Tibial nerve (tissue), 4 donors: ENCODE measurements at places on chromosomes 3 and 15. TPM values are rescaled to one million over a fixed set of nuclear protein-coding genes. Genes with fewer than 3 reads are reported as not detected.

DNA sequence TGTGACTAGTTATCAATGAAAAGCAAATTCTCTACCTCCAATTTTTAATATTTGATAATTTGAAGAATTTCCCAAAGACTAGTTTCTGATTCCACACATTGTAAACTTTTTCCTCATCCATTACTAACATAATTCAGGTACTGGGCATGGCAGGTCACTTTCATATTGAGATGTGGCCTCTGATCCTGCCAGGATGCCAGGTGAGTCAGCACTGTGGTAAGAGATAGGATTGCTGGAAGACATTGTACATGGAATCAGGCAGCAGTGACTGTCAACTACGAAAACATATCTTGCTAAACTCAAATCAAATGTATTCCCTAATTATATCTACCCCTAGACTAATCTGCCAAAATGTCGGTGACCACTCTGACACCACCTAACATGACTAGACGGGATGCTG is 33.2 kb upstream of the POU1F1 start:
- H3K4me1 ChIP-seq: no peaks in the 10 kb centered on the region
- H3K27ac ChIP-seq: no peak overlapping the region
- no peak overlapping the region for H3K4me3 ChIP-seq
- no peaks in the 10 kb centered on the region for H3K27me3 ChIP-seq

DNA sequence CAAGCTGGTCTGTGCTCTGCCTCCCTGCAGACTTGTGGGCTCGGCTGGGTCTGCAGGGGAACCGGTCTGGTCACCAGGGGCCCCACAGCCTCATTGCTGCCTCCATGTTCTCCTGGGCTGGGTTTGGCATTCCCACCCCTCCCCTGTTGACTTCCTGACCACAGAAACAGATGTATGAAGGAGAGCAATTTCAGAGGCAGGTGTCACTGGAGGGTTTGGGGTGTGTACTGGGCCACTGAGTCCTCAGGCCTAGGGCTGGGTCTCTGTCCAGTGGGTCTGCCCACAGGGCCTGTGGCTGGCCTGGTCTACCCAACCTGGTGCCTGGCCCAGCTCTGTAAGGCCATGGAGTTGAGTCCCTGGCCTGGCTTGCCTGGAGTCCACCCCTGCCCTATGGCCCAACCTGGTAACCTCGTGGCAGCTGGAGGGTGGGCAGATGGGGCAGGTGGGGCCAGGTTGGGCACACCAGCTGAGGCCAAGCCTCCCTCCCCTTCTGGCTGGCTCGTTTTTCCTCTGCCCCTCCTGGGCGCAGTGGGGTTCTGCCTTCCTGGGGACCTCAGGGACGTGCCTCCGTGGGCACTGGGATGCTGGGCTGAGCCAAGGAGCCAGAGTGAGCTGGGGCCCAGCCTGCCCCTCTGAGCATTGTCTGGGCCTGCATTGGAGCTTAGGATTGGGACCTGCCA is 20.8 kb downstream of the PLXNA1 start:
- H3K27ac ChIP-seq: no peak overlapping the region
- peaks cover 46% of the 10 kb centered on the region for H3K4me1 ChIP-seq
- H3K27me3 ChIP-seq: no peaks in the 10 kb centered on the region
- no peak for DNase-seq
- no peaks in the 10 kb centered on the region for H3K36me3 ChIP-seq

GRCh38 chr3:81170298-81170697 is 591.1 kb downstream of the GBE1 start:
- H3K4me1 ChIP-seq: no peaks in the 10 kb centered on the region
- H3K27ac ChIP-seq: no peak overlapping the region
- H3K36me3 ChIP-seq: no peaks in the 10 kb centered on the region

- H3K4me1 ChIP-seq: no peaks in the 10 kb centered on the region
- DNase-seq: no peak
- H3K36me3 ChIP-seq: no peaks in the 10 kb centered on the region
Observed at GRCh38 chr3:120163026-120163425, 68.8 kb upstream of the GSK3B start.

DNA sequence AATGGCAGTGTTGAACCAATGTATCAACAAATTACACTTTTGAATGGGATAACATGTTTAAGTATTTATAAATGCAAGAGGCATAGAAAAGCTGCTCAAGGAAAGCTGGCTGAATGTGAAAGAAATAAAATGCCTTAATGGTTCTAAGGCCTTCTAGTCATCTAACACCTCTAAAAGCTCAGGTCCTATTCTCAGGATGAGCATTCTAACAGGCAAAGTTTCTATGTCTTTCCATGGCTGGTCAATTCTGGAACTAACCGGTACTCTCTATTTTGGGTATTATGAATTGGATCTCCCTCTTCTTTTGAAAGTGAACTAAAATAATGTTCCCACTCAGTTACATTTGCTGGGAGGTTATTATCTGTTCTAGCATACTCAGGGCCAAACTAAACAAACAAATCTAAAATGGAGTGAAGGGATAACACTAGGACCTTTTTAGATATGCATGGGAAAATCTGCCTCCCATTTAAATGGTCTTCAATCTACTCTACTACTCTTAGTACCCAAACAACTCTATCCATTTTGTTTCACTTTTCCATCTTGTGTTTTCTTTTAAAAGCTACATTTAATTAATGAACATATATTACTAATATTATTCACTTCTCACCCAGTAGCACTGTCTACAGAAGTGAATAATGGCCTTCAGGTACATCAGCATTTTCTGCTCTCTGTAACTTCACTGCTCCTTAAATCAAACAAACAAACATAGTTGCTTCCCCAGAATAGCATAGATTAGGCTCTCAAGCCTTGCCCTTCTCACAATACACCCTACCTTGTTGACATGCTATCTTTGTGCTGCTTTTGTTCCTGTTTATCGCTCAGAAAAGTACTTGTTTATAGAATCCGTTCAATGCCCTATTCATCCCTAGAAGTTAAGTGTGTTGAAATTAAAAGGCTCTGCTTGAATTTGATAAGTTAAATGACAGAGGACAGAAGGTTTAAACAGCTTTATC is 46.4 kb downstream of the CBLB start:
- H3K4me1 ChIP-seq: peaks cover 8% of the 10 kb centered on the region
- no peak overlapping the region for H3K4me3 ChIP-seq
- DNase-seq: no peak
- H3K36me3 ChIP-seq: no peaks in the 10 kb centered on the region
- H3K27me3 ChIP-seq: no peaks in the 10 kb centered on the region

The LRRN1 gene
- total RNA-seq: 11.7 TPM

DNA sequence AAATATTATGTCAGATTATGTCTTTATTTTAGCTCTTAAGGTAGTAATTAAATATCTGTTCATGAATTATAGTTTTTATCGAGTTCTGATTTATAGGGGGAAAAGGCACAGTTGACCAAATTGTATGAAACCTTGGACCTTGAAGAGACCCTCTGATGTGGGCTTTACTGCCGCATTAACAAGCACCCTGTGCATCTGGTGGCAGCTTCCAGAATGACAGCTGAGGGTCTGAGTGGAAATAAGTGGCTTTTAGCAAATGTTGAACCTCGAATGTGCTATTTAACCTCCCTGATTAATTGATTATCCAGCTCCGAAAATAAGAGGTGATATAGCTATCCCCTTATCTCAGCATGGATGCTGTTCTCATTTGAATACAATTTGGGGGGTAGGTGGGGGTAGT is 87.0 kb downstream of the TMEM108 start:
- no peak overlapping the region for H3K27ac ChIP-seq
- H3K4me3 ChIP-seq: no peak overlapping the region
- no peak for DNase-seq
- no peaks in the 10 kb centered on the region for H3K36me3 ChIP-seq
- H3K27me3 ChIP-seq: no peaks in the 10 kb centered on the region

DNA sequence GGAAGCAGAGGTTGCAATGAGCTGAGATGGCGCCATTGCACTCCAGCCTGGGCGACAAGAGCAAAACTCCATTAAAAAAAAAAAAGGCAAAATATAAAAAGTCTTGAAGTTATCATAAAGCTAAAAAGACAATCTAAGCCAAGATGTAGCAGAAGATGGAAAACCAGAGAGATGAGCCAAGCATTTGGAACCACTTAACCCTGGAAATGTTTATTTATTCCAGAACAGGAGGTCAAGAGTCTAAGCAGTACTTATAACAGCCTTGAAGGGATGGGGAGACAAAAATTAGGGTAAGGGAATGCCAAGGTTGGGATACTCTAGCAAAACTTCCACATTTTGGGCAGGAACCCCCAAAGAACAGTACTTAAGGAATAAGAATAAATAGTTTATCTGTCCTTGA is 30.1 kb downstream of the FAIM start:
- H3K4me3 ChIP-seq: no peak overlapping the region
- H3K36me3 ChIP-seq: no peaks in the 10 kb centered on the region
- no peaks in the 10 kb centered on the region for H3K4me1 ChIP-seq
- no peak overlapping the region for H3K27ac ChIP-seq
- DNase-seq: no peak
- H3K27me3 ChIP-seq: no peaks in the 10 kb centered on the region

The HESX1 gene
- not detected for total RNA-seq

DNA sequence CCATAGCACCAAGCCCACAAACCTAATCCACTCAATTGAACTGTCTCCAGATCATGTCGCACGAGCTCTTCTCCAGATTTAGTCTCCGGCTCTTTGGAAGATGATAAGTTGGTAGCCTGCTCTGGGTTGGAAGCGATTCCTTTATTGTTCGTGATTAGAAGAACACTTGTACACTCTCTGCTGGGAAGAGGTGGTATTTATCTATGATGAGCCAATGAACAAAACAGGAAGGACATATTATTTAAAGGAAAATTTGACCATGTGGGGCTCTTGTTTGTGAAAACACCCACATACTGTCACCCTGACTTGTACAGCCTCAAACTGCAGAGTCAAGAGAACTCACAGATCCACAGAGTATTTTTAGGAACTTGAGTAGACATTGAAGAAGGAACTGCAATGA is 54.4 kb downstream of the MYZAP start:
- DNase-seq: no peak
- no peaks in the 10 kb centered on the region for H3K27me3 ChIP-seq
- no peak overlapping the region for H3K27ac ChIP-seq
- H3K4me3 ChIP-seq: no peak overlapping the region
- no peaks in the 10 kb centered on the region for H3K4me1 ChIP-seq

DNA sequence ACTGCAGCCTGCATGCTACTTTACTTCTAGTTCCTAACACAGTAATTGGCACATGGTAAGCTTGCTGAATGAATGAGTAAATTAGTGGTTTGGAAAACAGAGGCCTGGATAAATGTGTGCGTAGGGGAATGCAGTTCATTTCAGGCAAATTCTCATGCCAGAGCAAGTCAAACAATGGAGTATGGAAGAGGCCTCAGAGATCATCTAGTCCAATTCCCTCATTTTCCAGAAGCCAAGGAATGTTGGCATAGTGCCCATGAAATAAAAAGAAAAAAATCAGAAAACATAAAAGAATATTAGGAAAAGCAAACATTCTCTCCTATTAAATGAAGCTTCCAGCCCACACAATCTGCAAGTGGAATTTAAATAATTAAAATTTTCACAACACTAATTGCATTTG is 92.4 kb downstream of the MB21D2 start:
- H3K27me3 ChIP-seq: no peaks in the 10 kb centered on the region
- no peak overlapping the region for H3K27ac ChIP-seq
- no peak for DNase-seq
- no peaks in the 10 kb centered on the region for H3K4me1 ChIP-seq

GRCh38 chr3:110650741-110651140 is 420.9 kb upstream of the NECTIN3 start:
- no peaks in the 10 kb centered on the region for H3K4me1 ChIP-seq
- no peak overlapping the region for H3K4me3 ChIP-seq
- H3K36me3 ChIP-seq: no peaks in the 10 kb centered on the region
- no peak for DNase-seq
- H3K27ac ChIP-seq: no peak overlapping the region

DNA sequence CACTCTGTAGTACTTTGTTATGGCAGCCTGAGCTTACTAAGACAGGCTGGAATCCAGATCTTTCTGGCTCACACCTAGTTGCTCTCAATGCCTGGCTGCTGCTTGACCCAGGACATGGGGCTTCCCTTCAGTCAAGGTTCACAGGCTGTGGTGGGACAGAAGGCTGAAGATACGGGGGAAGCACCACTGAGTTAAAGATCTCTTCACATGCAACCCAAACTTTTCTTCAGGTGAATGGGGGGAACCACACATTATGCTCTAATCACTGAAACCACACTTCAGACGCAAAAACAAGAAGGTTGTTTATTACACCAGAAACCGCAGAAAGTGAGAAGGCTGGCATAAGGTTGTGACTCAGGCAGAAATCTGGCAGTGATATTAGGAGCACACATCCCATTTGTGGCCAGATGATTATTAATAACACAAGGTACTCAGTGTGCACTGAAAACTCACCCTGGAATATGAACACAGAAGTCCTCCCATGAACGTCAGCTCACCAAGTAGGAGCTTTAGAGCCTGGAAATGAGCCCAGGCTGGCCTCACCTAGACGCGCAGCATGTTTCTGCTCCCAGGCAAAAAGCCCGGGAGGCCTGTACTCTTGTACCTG is 230.5 kb upstream of the CHRNA7 start:
- no peak overlapping the region for H3K4me3 ChIP-seq
- H3K27me3 ChIP-seq: no peaks in the 10 kb centered on the region
- H3K27ac ChIP-seq: no peak overlapping the region
- H3K36me3 ChIP-seq: no peaks in the 10 kb centered on the region

- H3K4me3 ChIP-seq: no peak overlapping the region
- H3K36me3 ChIP-seq: no peaks in the 10 kb centered on the region
- H3K27ac ChIP-seq: peak overlapping the region; percentile 92
- no peak for DNase-seq
- no peaks in the 10 kb centered on the region for H3K27me3 ChIP-seq
- peaks cover 53% of the 10 kb centered on the region for H3K4me1 ChIP-seq
Observed at GRCh38 chr15:90178468-90179435, 22.4 kb upstream of the SEMA4B start.

The CACNA1D gene
- total RNA-seq: 29.5 TPM

- no peak overlapping the region for H3K4me3 ChIP-seq
- no peaks in the 10 kb centered on the region for H3K4me1 ChIP-seq
- no peak for DNase-seq
- H3K36me3 ChIP-seq: peaks cover 85% of the 10 kb centered on the region
- H3K27me3 ChIP-seq: no peaks in the 10 kb centered on the region
- no peak overlapping the region for H3K27ac ChIP-seq
Observed at GRCh38 chr3:45398178-45398577, 9.8 kb downstream of the LARS2 start.

The VWA5B2 gene
- 1.8 TPM for total RNA-seq

GRCh38 chr3:128041344-128041743 is 10.9 kb upstream of the SEC61A1 start:
- no peaks in the 10 kb centered on the region for H3K27me3 ChIP-seq
- DNase-seq: no peak
- H3K4me1 ChIP-seq: no peaks in the 10 kb centered on the region
- H3K36me3 ChIP-seq: no peaks in the 10 kb centered on the region

The CLSTN2 gene
- total RNA-seq: 19.8 TPM

- H3K4me1 ChIP-seq: no peaks in the 10 kb centered on the region
- H3K36me3 ChIP-seq: no peaks in the 10 kb centered on the region
- no peak for DNase-seq
- H3K27me3 ChIP-seq: no peaks in the 10 kb centered on the region
- no peak overlapping the region for H3K4me3 ChIP-seq
Observed at GRCh38 chr15:66720206-66721010, 18.4 kb downstream of the SMAD6 start.
